ENCODE measurements at places on chromosomes 3 and 15. TPM values are rescaled to one million over a fixed set of nuclear protein-coding genes. Genes with fewer than 3 reads are reported as not detected.

DNA sequence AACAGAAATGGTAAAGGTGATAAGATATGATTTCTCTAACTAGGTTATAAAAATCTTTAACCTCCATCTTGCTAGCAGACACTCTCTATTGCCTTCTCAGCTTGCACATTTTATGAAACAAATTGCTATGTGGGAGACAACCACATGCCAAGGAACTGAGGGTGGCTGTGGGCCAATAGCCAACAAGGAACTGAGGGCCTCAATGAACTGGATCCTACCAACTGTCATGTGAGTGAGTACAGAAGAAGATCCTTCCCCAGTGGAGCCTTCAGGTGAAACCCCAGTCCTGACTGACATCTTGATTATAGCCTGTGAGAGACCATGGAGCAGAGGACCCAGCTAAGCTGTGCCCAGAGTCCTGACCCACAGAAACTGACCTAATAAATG lies 129.2 kb upstream of the LRIG1 start:
- no peak overlapping the region for H3K27ac ChIP-seq
- no peak for DNase-seq
- no peaks in the 10 kb centered on the region for H3K4me1 ChIP-seq
- H3K36me3 ChIP-seq = no peaks in the 10 kb centered on the region
- H3K4me3 ChIP-seq = no peak overlapping the region

GRCh38 chr3:96331341-96331740 lies 483.1 kb upstream of the EPHA6 start:
- no peak overlapping the region for H3K4me3 ChIP-seq
- H3K4me1 ChIP-seq = no peaks in the 10 kb centered on the region
- no peaks in the 10 kb centered on the region for H3K36me3 ChIP-seq
- DNase-seq = no peak
- H3K27ac ChIP-seq = no peak overlapping the region

DNA sequence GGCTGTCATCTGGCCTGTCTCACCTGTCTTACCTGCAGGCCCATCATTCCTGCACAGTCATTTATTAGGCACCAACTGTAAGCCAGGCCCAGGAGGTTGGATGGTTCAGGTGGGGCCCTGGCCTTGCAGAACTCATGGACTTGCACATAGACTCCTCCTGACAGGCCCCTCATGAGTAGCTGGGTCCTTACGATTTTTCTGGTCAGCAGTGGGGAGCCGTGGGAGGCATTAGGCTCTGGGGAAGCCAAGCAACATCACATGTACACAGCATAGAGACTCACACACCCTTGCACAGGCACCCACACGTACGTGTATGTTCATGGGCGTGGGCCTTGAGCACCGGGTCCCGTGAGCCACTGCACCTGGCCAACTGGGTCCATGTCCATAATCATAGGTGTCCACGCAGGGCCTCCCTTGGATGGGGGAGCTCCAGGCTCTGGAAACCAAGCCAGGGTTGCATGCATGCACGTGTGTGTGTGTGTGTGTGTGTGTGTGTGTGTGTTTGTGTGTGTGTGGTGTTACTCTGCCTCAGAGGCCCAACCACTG lies 20.3 kb downstream of the CISH start:
- no peaks in the 10 kb centered on the region for H3K36me3 ChIP-seq
- H3K27me3 ChIP-seq = no peaks in the 10 kb centered on the region
- H3K4me1 ChIP-seq = peaks cover 6% of the 10 kb centered on the region
- H3K4me3 ChIP-seq = no peak overlapping the region
- no peak overlapping the region for H3K27ac ChIP-seq

- no peaks in the 10 kb centered on the region for H3K4me1 ChIP-seq
- no peaks in the 10 kb centered on the region for H3K36me3 ChIP-seq
- H3K27me3 ChIP-seq = no peaks in the 10 kb centered on the region
- no peak overlapping the region for H3K4me3 ChIP-seq
- no peak for DNase-seq
Observed at GRCh38 chr3:171236265-171237008, 209.9 kb upstream of the SLC2A2 start.

DNA sequence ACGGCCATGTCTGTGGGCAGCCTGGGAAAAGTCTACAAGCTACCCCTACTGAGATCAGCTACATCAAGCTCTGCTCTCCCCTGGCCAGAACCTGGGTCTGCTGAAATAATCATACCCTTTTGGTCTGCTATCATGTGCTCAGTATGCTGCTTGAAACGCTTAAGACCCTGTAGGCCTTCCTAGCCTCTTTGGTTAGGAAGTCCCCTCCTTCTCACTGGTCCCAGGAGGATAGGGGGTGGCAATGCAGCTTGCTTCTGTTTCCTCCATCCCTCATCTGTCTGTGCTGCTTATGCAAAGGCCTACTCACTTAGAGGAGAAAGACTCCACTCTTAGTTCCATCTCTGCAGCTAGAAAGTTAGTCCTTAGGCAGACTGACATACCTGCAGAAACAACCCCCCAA lies 118.2 kb upstream of the RASGRP1 start:
- no peaks in the 10 kb centered on the region for H3K4me1 ChIP-seq
- no peak overlapping the region for H3K27ac ChIP-seq
- no peak overlapping the region for H3K4me3 ChIP-seq
- no peaks in the 10 kb centered on the region for H3K36me3 ChIP-seq
- H3K27me3 ChIP-seq = no peaks in the 10 kb centered on the region
- no peak for DNase-seq

DNA sequence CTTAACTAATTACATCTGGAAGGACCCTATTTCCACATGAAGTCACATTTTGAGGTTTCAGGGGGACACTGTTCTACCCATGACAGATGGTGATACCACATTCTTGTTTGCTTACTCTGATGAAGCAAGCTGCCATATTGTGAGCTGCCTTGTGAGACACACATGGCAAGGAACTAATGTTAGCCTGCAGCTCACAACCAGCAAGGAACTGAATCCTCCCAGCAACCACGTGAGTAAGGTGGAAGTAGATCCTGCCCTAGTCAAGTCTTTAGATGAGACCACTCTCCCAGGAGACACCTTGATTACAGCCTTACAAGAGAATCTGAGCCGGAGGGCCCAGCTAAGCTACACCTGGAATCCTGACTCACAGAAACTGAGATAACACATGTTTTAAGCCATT lies 160.1 kb downstream of the PDE8A start:
- H3K27me3 ChIP-seq = no peaks in the 10 kb centered on the region
- H3K27ac ChIP-seq = no peak overlapping the region
- H3K4me3 ChIP-seq = no peak overlapping the region
- no peaks in the 10 kb centered on the region for H3K4me1 ChIP-seq
- no peak for DNase-seq

- H3K4me3 ChIP-seq = no peak overlapping the region
- no peaks in the 10 kb centered on the region for H3K36me3 ChIP-seq
- H3K27ac ChIP-seq = no peak overlapping the region
- H3K4me1 ChIP-seq = no peaks in the 10 kb centered on the region
Observed at GRCh38 chr15:73749533-73749932, 3.6 kb downstream of the INSYN1 start.

- no peaks in the 10 kb centered on the region for H3K27me3 ChIP-seq
- H3K4me1 ChIP-seq = no peaks in the 10 kb centered on the region
- H3K4me3 ChIP-seq = no peak overlapping the region
- DNase-seq = no peak
- no peak overlapping the region for H3K27ac ChIP-seq
Observed at GRCh38 chr3:194281766-194282165, 69.4 kb downstream of the CPN2 start.

GRCh38 chr3:39848365-39848764 lies 39.0 kb downstream of the MYRIP start:
- H3K27ac ChIP-seq = no peak overlapping the region
- H3K4me1 ChIP-seq = no peaks in the 10 kb centered on the region
- no peaks in the 10 kb centered on the region for H3K36me3 ChIP-seq

- H3K36me3 ChIP-seq = no peaks in the 10 kb centered on the region
- no peaks in the 10 kb centered on the region for H3K27me3 ChIP-seq
- no peak overlapping the region for H3K4me3 ChIP-seq
Observed at GRCh38 chr15:38406436-38406835, 47.5 kb upstream of the FAM98B start.

GRCh38 chr3:105032541-105032940 lies 334.2 kb upstream of the ALCAM start:
- H3K4me1 ChIP-seq = no peaks in the 10 kb centered on the region
- H3K36me3 ChIP-seq = no peaks in the 10 kb centered on the region
- no peak for DNase-seq
- no peak overlapping the region for H3K27ac ChIP-seq
- H3K4me3 ChIP-seq = no peak overlapping the region
- no peaks in the 10 kb centered on the region for H3K27me3 ChIP-seq

DNA sequence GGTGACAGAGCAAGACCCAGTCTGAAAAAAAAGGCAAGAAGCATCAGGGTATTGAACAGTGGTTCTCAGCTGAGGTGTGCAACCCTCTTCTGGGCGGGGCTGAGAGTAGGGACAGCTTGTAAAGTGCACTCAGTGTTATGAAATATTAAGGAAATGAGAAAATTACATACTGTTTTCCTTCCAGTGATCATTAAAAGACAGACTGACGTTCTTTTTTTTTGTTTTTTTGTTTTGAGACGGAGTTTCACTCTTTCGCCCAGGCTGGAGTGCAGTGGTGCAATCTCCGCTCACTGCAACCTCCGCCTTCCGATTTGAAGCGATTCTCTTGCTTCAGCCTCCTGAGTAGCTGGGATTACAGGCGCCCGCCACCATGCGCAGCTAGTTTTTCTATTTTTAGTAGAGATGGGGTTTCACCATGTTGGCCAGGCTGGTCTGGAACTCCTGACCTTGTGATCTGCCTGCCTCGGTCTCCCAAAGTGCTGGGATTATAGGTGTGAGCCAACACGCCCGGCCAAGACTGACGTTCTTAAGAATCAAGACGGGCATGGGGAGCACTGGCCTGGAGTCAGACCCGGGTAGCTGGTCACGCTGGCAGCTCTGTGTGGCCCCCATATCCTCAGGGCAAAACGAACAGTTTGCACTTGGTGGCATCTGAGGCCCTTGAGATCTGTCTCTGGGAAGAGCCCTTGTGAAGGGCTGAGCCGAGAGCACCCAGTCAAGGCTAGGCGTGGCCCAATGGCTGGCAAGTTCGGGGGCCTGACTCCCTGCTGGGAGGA lies 11.4 kb downstream of the MAN2A2 start:
- no peak for DNase-seq
- no peaks in the 10 kb centered on the region for H3K27me3 ChIP-seq
- H3K4me3 ChIP-seq = no peak overlapping the region

DNA sequence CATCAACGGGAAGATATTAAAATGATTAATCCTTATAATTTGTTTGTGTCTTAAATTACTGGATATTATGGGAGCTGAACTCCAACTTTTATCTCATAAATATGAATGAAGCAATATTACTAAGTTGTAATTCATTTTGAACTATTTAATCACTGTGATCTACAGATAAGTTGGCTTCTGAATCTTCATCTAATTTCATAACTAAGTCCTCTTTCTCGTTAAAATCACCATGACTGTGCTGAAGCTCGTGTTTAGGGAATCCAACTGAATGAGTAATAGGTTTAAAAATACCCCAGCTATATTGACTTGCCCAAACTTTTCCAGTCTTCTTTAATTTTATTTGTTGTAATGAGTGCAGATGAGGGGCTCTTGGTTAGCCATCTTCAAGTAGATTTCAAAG lies 14.1 kb downstream of the MDFIC2 start:
- DNase-seq = no peak
- no peak overlapping the region for H3K4me3 ChIP-seq
- no peak overlapping the region for H3K27ac ChIP-seq
- H3K4me1 ChIP-seq = no peaks in the 10 kb centered on the region

- no peaks in the 10 kb centered on the region for H3K36me3 ChIP-seq
- H3K4me1 ChIP-seq = no peaks in the 10 kb centered on the region
- no peak for DNase-seq
- no peak overlapping the region for H3K27ac ChIP-seq
- no peaks in the 10 kb centered on the region for H3K27me3 ChIP-seq
- no peak overlapping the region for H3K4me3 ChIP-seq
Observed at GRCh38 chr3:23161896-23162570, 41.1 kb upstream of the UBE2E2 start.

GRCh38 chr15:92624401-92624991 lies 31.1 kb downstream of the FAM174B start:
- H3K27ac ChIP-seq = no peak overlapping the region
- DNase-seq = no peak
- no peaks in the 10 kb centered on the region for H3K27me3 ChIP-seq
- no peaks in the 10 kb centered on the region for H3K36me3 ChIP-seq

DNA sequence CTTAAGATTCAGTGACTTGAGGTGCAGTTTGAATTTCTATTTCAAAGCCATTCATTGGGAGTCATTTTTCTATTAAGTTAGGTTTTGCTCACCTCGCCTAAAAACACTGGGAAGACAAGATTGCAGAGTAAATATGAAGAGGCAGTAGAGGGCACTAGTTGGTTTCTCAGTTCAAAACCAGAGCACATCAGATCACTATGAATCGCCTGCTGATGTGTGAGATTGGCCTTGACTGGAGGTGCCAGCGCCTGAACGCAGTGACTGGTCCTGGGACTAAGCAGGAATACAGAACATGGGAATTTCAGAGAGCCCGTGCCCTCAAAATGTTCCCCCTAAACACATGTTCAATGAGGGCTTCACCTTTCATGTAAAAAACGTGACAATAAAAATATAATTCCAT lies 229.0 kb downstream of the ITPR1 start:
- H3K4me1 ChIP-seq = peaks cover 7% of the 10 kb centered on the region
- no peaks in the 10 kb centered on the region for H3K36me3 ChIP-seq
- H3K27ac ChIP-seq = no peak overlapping the region
- peak; percentile 62 for DNase-seq

DNA sequence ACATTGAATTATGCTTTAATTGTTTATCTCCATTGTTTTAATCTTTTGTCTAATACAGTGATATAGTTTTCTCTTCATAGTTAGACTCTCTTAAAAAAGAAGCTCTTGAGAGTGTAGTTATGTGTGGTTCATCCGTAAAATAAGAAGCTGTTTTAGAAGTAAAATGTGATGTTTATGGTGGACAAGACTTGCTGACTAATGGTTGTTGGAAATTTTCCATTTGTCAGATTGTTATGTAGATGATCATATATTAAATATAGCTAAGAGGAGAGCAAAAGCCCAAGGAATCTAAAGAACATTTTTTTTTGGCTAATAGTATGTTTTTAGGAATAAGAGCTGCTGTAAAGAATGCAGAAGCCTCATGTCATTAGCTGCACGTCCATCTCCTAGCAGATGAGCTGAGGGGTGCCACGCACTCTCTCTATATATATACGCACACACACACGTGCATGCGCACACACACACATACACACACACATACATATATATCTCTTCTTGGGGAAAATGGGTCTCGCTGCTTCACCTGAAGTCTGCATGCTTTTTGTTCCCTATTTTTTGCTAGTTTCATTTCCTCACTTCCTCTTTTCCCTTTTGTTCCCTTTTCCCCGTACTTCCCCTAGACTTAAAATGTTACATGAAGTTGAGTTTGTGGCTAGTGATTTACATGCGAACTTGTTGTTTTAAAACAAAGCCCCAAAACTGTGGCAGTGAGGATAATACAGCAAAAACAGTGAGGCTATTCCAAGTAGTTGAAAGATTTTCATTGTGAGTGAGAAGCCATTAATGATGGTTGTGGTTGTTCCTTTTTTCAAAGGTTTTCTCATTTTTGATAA lies 107.8 kb downstream of the MBNL1 start:
- no peaks in the 10 kb centered on the region for H3K4me1 ChIP-seq
- H3K27ac ChIP-seq = no peak overlapping the region
- no peak overlapping the region for H3K4me3 ChIP-seq
- H3K27me3 ChIP-seq = no peaks in the 10 kb centered on the region

TMEM212 gene
- not detected for total RNA-seq

HRG gene
- total RNA-seq = not detected

TM6SF1 gene
- 0.62 TPM for total RNA-seq

TMEM42 gene
- total RNA-seq = 10.0 TPM

Data from colonic mucosa (tissue), 4 donors.